LNCaP clone FGC (cell line): ENCODE measurements at places on chromosomes 7 and 10.

DNA sequence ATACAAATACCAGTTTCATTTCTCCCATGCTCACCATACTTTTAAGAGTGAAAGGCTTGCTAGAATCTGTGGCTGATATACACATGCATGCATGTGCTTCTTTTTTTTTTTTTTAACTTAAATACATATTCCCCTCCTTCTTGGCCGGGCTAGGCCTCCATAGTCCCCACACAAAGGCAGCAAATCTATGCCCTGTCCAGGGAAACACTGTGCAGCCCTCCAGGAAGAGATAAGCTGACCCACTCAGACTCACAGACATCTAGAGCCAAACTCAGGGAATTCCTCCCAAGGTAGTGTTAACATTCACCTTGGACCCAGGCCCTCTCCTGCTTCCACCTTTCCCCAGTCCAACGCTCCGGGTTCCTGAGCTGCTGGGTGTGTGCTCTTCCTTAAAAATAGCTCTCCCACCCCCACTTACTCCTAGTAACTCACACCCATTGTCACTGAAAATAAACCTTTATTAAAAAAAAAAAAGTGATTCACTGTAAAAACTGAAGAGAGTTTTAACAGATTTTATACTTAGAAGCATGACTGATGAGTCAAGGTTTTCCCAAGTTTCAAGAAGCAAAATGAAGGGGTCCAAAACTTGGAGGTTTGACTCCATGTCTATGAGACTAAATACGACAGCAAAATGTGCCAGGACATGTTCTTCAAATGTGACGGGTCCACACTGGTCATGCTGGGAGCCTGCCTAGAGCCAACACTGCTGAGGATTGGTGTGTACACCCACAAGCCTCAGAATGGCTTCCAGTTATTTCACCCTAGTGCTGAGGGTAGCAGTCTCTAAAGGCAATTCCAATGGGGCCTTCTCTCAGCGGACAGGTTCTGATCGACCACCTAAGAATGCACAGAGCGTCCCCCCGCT, 159.5 kb downstream of the GLI3 start:
- no peak for DNase-seq

GRCh38 chr7:108127461-108127860, 2.7 kb downstream of the LAMB4 start:
- DNase-seq = no peak

GRCh38 chr10:4038000-4038399, 253.0 kb upstream of the KLF6 start:
- DNase-seq = no peak

DNA sequence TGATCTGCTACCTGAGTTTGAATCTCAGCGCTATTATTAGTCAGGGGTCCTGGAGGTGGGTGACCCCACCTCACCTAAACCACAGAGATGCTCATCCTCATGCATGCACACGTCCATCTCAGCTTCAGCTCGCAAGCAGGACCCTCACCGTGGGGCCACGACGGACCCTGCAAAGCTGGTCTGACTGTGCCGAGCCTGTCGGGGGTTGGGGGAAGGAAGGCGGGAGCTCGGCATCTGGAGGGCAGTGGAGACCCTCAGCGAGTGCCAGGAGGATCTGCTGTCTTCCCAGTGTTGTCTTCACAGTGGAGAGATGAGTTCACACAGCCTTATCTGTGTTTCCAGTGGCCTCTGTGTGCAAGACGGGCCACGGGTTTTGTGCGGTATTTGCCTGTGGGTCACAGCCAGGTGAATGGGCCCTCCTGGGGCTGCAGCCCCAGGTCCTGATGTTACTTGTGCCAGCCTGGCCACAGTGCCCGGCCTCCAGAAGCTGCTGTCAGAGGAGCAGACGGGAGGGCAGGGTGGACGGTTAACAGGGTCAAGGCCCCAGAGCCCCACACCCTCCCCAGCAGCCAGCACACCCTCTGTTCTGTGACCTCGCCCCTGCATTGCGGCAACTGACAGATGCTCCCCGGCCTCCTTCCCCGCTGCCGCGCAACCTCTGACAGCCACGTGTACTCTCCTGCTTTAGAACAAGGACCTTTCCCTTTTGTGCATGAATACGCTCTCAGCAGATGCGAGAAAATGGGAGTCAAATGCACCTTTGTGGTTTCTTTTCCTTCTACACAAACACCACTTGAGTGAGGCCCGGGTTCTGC, 528.8 kb downstream of the DNAJB6 start:
- no peak for DNase-seq

DNA sequence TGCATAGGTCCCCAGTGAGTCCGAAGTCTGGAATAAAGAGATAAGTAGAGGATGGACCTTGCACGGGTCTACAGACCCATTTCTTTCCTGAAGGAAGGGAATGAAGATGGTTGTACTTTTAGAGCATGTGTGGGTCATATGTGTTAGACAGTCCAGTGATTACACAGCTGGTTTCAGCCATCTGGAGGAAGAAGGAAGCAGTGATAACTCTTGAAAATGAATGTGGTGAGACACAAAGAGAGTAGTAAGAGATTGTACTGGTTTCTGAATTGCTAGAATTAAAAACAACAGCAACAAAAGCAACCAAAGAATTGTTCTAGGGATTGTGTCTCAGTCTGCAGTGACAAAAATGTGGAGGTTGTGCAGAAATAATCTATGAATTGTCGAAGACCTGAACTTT, 258.9 kb downstream of the SUGCT start:
- no peak for DNase-seq

DNA sequence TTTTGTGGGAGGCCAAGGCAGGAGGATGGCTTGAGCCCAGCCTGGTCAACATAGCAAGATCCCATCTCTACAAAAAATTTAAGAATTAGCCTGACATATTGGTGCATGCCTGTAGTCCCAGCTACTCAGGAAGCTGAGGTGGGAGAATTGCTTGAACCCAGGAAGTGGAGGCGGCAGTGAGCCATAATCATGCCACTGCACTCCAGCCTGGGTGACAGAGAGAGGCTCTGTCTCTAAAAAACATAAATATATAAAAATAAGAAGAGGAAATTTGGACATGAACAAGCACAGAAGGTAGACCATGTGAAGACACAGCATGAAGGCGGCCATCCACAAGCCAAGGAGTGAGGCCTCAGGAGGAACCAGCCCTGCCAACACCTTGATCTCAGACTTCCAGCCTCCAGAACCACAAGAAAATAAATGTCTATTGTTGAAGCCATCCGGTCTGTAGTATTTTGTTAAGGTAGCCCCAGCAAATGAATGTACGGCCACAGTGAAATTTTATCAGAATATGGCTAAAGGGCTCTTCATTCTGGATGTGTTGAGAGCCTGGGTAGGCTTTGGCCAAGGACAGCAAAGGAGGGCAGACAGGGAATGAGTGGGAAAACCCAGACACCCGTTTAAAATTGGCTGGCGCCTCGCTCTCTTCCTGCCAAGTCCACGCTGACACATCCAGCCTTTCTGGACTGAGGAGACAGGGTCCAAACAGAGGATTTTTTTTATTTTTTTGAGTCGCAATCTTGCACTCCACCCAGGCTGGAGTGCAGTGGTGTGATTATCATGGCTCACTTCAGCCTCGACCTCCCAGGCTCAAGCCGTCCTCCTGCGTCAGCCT, 12.9 kb upstream of the GRID2IP start:
- no peak for DNase-seq

- no peak for DNase-seq
These were observed 6.5 kb downstream of the SCART1 start for GRCh38 chr10:133460208-133460769.

DNA sequence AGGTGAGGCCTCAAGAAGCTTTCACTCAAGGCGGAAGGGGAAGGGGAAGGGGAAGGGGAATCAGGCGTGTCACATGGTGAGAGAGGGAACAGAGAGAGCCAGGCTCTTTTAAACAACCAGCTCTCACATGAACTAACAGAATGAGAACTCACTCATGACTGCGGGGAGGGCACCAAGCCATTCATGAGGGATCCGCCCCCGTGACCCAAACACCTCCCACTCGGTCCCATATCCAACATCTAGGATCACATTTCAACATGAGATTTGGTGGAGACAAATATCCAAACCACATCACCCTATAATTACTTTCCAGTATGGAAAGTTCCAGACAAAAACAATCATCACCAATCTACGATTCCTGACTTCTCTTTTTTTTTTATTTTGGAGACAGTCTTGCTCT, 22.9 kb downstream of the HIP1 start:
- no peak for DNase-seq

DNA sequence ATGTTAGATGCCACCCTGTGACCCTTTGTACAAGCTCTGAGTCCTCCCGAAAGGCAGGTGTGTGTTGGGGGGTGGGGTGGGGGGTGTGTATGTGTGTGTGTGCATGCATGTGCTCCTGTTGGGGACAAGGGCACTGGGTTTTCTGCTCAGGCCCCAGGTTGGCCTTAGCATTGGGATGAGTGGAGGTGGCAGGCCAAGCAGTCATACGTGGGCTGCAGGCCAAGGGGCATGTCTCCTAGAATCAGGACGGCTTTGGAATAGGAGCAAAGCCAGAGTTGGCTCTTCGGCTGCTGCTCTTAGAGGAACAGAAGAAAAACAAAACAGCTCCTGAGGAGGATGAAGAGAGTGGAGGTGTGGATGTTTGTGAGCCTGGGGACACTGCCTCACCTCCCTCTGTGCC, 26.0 kb downstream of the HSPA12A start:
- no peak for DNase-seq

- no peak for DNase-seq
These were observed 19.3 kb downstream of the ZNF786 start for GRCh38 chr7:149071182-149071635.

GRCh38 chr7:84799106-84799505, 387.8 kb downstream of the SEMA3D start:
- no peak for DNase-seq

- no peak for DNase-seq
These were observed 61.4 kb downstream of the SYPL1 start for GRCh38 chr7:106050746-106051117.
